Fibroblast of the conjunctiva (primary cell): ENCODE measurements at places on chromosomes 5 and 9.
A peak's percentile ranks its signal among the peaks of the same experiment; 100 is the strongest.

DNA sequence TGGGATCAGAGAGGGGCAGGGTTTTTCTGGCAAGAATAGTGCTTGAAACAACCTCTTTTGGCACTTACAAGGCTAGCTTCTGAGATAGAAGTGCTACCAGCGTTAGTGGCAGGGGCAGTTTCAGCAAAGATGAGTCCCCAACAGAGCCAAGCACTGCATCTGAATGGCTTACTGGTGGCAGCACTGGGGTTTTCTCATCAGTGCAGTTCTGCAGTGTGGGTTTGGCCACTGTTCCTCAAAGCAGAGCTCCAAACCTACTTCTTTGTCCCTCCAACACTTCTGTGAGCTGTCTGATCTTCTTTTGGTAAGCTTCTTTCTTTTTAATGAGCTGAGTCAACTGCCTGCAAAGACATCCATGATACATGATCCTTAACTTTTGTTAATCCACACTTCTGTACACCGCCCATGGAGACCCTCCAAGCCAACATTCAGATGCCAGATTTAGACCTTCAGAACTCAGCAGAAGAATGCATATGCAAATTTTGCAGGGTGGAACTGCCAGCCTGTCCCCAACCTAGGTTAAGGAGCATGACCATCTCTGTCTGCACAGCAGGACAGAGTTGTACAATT is 29.9 kb upstream of the FSTL4 start:
- DNase-seq, result no peak

GRCh38 chr5:10411336-10411735 is 30.3 kb upstream of the ROPN1L start:
- DNase-seq, result no peak

- peak; percentile 59 for DNase-seq
Measured at GRCh38 chr9:20683351-20684034, 566 bp upstream of the FOCAD start.

- no peak for DNase-seq
Measured at GRCh38 chr9:135134268-135135022, 47.0 kb downstream of the OLFM1 start.

- no peak for DNase-seq
Measured at GRCh38 chr9:104958751-104959150, 30.8 kb upstream of the ABCA1 start.

DNA sequence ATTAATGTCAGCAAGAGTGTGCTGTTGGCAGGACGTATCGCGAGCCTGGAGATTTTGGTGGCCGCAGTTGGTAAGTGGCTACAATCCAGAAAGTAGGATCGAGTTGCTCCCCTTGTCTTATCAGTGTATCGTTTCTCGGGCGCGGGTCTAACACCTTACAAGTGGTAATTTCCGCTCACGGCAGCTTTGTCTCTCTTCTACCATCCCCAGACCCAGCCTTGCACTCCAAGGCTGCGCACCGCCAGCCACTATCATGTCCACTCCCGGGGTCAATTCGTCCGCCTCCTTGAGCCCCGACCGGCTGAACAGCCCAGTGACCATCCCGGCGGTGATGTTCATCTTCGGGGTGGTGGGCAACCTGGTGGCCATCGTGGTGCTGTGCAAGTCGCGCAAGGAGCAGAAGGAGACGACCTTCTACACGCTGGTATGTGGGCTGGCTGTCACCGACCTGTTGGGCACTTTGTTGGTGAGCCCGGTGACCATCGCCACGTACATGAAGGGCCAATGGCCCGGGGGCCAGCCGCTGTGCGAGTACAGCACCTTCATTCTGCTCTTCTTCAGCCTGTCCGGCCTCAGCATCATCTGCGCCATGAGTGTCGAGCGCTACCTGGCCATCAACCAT is 1.1 kb downstream of the PTGER4 start:
- no peak for DNase-seq

DNA sequence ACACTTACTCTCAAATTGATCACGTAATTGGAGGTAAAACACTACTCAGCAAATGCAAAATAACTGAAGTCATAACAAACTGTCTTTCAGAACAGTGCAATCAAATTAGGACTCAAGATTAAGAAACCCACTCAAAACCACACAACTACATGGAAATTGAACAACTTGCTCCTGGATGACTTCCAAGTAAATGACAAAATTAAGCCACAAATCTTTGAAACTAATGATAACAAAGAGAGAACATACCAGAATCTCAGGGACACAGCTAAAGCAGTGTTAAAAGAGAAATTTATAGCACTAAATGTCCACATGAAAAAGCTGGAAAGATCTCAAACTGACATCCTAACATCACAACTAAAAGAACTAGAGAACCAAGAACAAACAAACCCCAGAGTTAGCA is 540.5 kb upstream of the CDH18 start:
- DNase-seq, result no peak
